ENCODE measurements at places on chromosomes 12 and 14.

DNA sequence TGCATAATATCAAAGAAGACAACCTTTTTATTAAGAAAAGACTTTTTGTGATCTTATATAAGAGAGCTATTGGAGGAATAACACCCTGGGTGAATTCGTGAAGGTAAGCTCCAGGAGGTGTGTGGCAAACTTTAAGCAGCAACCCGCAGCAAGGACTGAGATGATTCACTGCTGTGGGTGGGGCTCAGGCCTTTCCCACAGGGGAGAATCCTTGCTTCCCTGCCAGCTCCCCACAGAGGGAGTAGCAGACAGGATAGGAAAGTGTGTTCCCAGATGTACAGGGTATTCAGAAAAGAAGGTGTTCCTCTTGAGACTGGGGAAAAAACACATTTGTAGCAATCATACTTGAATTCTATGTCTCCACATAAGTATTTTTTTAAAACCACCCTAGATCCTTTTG lies 9.2 kb downstream of the NDUFA12 start:
- no peak for DNase-seq

DNA sequence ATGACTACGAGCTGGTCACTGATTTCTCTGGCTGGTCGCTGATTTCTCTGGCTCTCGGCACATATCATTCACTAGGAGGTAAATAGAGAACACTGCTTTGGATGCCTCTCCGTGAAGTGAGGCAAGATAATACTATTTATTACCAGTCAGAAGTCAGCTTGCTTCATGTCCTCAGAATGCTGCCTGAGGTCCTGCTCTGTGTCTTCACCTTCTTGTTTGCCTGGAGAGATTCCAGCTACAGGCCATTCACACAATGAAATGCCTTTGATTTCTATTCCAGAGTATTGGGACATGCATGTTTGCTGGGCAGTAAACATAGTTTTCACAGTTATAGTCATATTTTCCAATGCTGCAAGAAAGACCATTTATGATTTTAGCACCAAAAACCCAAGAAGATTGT lies 106.7 kb downstream of the AEBP2 start:
- DNase-seq, result peak; percentile 47

GRCh38 chr12:95802482-95803270 lies 12.1 kb upstream of the NTN4 start:
- DNase-seq, result peak; percentile 61

DNA sequence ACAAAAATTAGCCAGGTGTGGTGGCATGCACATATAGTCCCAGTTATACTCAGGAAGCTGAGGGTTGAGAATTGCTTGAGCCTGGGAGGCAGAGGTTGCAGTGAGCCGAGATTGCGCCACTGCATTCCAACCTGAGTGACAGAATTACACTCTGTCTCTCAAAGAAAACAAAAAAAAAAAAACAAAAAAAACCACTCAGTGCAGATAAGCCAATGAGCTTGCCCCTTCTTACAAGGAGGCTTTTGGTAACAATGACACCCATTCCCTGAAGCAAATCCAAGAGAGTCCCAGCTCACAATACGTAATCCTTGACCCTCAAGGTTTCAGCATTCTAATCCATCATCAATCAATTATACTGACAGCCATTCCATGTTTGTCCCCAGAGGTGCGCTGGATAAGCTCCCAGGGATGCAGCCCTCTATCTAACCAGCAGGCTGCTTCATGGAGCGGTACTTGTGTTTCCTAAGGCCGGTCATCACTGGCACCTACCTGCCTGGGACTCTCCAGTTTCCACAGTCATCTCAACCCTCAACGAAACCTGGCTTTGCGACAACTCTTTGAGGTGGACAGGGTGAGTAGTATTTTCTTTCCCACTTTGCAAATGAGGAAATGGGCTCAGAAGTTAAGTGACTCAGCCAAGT lies 12.4 kb downstream of the GCN1 start:
- DNase-seq, result no peak

- no peak for DNase-seq
Observed at GRCh38 chr12:54364413-54364812, at the start of gene GPR84. Gene GPR84 (minus strand): TSS chr12:54364486. CDS start chr12:54363851, 635 bp downstream.

GRCh38 chr14:39863441-39863840 lies 431.2 kb upstream of the FBXO33 start:
- DNase-seq, result no peak

GRCh38 chr12:131194166-131194565 lies 240.5 kb downstream of the ADGRD1 start:
- DNase-seq, result no peak

DNA sequence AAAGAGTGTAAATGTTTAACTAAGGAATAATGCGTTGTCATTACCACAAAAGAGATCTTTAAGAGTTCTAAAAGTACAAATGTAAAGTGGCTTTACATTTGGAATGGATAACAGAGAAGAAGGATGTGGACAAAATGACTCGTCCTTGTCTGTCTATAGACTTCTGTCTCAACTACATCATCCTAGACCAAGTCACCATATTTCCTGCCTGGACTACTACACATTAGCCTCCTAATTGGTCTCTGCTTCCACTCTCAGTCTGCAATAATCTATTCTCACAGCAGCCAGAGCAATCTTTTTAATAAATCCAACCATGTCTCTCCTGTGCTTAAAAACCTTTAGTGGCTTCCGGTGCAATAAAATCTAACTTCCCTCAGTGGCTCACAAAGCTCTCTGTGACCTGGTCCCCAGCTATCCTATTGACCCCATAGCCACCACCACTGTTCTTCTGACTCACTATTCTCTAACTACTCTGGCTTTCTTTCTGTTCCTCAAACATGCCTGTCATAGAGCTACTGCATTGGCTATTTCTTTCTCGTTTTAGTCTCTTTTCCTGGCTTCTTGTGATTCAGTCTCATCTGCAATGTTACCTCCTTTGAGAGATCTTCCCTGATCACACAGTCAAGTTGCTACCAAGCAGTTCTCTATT lies 91.1 kb downstream of the MYF5 start:
- DNase-seq, result no peak

- DNase-seq, result no peak
Observed at GRCh38 chr12:128864516-128865186, 11.4 kb downstream of the GLT1D1 start.

- DNase-seq, result no peak
Observed at GRCh38 chr12:28802706-28803438, 346.2 kb upstream of the FAR2 start.

GRCh38 chr12:42887657-42888056 lies 298.1 kb upstream of the PRICKLE1 start:
- DNase-seq, result no peak

- no peak for DNase-seq
Observed at GRCh38 chr12:56518570-56518969, 3.0 kb upstream of the RBMS2 start.

DNA sequence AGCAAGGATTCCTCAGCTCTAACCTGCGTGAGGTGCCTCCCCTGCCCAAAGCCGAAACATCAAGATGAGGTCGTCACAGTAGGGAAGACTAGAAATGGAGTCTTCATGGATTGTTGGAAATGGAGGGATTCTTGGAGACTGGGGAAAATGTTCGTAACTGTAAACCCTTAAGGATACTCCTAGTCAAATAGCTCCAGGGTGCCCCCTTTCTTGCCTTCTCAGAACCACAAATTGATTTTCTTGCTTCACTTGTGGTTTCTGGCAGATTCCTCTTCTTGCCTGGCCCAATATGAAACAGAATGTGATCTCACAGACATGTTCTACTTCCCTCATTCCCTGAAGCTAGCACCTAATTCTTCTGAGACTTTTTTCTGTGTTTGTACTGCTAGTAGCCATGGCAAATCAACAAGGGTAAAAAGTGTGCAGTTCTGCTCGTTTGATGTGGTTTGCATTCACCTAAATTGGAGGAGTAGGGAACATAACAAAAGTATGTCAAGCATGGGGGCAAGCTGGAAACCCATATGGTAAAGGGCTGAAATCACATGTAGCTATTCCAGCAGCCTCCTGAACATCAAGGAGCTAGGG lies 332.0 kb downstream of the PAWR start:
- DNase-seq, result no peak

- DNase-seq, result no peak
Observed at GRCh38 chr12:100717733-100718067, 76.9 kb upstream of the ANO4 start.

DNA sequence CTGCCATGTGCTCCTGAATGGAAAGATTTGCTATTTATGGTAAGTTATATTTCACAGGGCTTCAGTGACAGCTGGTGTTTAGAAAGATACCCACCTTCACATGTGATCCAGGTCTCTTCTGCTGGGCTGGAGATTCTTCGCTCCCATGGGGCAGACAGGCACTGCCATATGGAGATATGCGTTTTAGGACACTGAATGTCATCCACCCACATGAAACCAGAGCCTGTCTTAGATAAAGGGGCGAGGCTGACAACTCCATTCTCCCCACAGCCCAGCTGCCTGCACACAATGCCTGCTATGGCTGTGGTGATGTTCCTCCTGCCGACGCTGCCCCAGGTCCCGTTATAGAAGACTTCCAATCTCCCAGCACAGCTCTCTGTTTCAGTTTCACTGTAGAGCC lies 69.4 kb downstream of the ACSM4 start:
- DNase-seq, result no peak

DNA sequence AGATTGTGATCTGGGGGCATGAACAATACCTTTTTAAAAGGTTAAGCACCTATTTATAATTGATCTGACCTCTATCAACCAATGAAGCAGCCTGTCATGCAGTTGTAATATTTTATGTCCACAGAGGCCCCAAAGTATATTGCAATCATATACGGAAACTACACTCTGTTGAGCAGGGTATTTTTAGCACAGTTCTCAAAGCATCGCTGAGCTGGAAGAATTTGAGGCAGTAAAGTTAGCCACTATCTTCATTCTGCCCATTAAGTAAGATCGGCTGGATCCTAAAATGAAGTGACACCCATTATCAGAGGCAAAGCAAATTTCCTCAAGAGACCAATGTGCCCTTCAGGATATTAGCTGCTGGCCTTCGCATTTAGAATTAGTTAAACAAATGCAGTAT lies 47.7 kb upstream of the GRIP1 start:
- DNase-seq, result no peak

DNA sequence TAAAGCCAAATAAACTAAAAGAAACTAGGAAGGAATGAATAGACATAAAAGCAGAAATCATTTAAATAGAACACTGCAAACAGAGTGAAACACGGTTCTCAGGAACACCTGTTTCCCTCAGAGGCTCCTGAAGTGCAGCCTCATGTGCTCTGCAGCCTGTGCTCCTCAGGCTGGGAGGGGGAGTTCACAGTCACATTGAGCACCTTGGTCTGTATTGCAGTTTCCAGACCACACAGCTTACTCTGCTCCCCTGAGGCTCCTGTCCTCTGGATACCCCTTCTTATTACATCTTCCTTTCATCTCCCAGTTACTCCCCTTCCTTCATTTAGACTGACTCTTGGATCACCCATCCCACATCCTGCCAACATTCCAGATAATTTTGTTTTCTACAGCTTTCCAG lies 49.7 kb upstream of the DCD start:
- no peak for DNase-seq

- DNase-seq, result no peak
Observed at GRCh38 chr14:58662759-58663158, 25.0 kb downstream of the DACT1 start.

- peak; percentile 98 for DNase-seq
Observed at GRCh38 chr12:6215932-6216494, 15.8 kb downstream of the CD9 start.

DNA sequence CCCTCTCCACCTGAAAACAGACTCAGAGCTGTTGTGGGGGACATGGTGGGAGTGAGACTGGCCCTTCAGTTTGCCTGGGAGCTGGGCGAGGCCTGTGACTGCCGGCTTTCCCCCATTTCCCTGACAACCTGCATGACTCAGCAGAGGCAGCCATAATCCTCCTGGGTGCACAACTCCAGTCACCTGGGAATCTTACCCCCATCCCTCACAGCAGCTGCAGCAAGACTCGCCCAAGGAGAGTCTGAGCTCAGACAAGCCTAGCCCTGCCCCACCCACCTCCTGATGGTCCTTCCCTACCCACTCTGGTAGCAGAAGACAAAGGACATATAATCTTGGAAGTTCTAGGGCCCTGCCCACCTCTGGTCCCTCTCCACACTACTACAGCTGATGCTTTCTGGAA lies 207.3 kb upstream of the ARID2 start:
- no peak for DNase-seq
